Ureter (tissue), 1 donor: ENCODE measurements at places on chromosomes 13 and 19. TPM values are rescaled to one million over a fixed set of nuclear protein-coding genes. Genes with fewer than 3 reads are reported as not detected.

The PRKCG gene
- total RNA-seq, result not detected

The ZNF85 gene
- 12.2 TPM for total RNA-seq

The AMH gene
- total RNA-seq, result 1.3 TPM

The ZNF221 gene
- 6.8 TPM for total RNA-seq

The DOCK6 gene
- total RNA-seq, result 125 TPM

DNA sequence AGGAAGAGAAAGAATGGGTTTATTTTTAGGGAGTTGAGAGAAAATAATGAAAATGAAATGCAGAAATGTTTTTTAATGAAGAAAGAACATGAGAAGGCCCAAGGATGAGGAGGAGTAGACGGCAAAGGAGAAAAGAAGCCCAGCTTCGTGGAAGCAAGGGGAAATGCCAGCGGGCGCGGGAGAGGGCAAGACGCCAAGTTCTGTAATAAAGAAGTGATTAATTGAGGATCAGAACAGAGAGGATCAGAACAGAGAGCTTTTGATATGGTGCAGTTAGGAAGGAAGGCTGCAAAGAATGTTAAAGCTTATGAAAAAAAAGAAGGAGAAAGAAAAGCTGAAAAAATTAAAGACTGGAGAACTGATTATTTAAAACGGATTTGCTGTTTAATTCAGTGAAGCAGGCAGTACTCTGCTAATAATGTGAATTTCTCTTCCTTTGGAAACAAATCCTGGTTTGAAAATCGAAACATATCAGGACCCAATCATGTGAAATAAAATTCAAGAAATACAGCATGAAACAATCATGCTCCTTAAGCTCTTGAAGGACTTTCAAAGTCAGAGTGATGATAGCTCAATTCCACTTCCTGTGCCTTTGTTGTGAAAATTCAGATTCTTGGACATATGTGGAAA is 99.3 kb upstream of the SOX1 start:
- no peak for DNase-seq

DNA sequence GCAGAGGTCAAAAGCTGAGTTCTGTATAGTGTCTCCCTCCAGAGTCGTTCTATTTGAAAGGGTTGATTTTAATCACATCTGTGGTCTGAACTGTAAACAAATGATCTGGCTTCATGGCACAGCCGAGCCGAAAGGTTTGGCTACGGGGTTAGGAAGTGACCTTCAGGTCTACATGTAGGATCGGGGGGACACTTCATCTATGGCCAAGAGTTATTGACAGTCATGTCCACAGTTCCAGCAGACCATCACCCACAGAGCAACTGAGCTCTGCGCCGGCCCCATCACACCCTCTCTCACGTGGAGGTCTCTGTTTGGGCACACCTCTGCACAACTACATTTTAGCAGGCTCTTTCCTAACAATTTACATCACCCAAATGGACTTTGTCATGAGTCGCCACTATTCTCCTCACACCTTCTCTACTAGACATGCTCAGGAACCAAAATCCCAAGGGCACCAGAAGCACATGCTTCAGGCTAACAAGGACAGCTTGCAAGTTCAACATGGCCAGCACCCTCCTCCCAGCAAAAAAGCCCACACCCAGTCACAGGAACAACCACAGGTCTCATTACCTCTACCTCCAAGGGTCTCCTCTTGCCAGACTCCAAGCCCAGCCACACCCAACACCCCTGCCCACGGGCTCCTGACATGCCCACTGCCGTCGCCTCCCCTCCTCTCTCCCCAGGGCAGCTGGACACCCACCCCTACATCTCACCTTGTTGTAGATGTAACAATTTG is 36.1 kb upstream of the EPHX3 start:
- DNase-seq, result no peak

DNA sequence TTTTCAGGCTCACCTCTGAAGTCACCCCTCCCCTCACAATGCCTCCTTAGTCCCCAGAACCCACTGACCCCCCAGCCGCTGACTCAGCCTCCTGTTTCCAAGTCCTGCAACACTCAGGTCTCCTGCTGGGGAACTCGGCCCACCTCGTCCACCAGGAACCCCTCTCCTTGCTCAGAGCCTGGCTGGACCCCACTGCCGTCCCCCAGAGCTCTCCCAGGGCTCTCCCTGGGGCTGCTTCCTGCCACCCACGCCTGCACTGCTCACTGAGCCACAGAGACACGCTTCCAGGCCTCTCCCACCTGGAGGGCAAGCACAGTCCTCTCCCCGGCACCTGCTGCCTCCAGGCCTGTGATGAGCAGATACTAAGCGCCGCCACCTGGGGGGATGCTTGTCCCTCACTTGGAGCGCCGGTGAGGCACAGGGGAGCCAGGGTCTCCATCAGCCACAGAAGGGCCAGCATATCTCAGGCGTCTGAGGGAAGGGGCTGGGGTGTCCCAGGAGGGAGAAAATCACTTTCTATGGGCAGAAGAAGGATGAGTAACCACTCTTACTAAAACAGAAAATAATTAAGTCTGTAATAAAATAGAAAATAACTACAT is 53.8 kb downstream of the KLF2 start:
- no peak for DNase-seq

GRCh38 chr13:113849546-113849945 is 14.3 kb downstream of the GAS6 start:
- DNase-seq, result no peak

DNA sequence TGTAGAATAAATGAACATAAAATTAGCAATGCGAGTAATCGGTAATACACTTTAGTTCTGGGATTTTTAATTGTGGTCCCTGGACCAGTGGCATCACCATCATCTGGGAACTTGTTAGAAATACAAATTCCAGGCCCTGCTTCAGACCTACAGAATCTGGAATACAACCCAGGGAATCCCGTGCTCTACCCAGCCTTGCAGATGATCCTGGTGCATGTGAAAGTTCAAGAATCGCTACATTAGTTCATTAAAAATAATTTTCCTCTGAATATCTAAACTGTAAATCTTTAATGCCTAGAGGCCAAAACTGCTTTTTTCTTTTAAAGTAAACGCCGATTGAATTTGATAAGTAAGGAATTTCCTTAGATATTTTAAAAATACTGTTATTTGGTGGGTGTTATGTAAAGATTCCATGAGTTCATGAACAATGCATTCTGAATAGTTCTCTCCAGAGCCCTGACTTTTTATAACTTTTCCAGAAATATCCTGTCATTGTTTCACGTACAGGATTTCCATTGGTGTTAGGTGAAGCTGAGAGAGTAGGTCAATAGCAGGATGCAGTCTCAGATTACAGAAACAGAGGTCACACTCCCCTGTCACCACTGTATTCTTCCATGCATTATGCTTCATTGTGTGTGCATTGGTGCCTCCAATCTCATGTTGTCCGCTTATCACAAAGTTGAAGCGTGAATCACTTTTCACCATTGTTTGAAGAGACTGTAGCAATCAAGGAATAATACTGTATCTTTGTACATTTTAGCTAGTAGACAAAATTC is 596.5 kb upstream of the KLF12 start:
- no peak for DNase-seq

GRCh38 chr13:109380457-109380856 is 405.9 kb downstream of the IRS2 start:
- no peak for DNase-seq

- no peak for DNase-seq
Observed at GRCh38 chr13:45700971-45701900, 884 bp upstream of the CBY2 start.
